NK-92 treated with Interleukin-12 subunit alpha and Interleukin-12 subunit beta, amount 100 ng/mL, for 24 hours (cell line): ENCODE measurements at places on chromosomes 11 and 22.

- no peak for DNase-seq
Observed at GRCh38 chr22:24108073-24108472, 73.2 kb upstream of the SUSD2 start.

- DNase-seq = no peak
Observed at GRCh38 chr11:105211806-105212554, 72.4 kb upstream of the CARD18 start.

DNA sequence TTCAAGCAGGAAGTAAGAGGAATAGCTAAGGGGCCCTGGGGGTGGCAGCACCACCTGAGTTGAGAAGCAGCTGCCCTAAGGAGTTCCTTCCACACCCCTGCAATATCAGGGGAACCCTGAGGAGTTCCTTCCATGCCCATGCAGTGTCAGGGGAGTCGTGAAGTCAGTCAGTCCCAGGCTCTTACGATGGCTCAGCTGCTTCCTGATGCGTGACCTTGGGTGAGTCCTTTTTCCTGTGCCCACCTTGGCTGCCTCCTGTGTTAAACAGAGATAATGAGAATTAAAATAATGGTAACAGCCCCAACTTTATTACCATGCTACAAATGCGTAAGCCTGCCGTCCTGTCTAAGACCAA is 181.1 kb downstream of the MIAT start:
- DNase-seq = no peak

- DNase-seq = no peak
Observed at GRCh38 chr11:114243461-114244372, 52.5 kb upstream of the NNMT start.

- no peak for DNase-seq
Observed at GRCh38 chr11:128709402-128709801, 15.5 kb downstream of the FLI1 start.

DNA sequence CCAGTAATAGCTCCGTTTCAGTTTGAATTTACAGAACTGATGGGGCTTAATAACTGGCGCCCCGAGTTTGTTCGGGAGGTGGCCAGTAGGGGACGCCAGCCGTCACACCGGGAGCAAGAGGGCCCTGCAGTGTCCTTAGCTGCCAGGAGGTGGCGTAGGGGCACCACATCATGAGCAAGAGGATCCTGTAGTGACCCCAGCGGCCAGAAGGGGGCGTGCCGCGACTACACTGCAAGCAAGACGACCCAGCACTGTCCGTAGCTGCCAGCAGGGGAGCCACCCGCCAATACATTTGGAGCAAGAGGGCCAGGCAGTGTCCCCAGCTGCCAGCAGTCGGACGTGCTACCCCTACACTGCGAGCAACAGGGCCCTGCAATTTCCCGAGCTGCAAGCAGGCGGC is 663.7 kb upstream of the B3GAT1 start:
- no peak for DNase-seq

GRCh38 chr11:93054279-93054678 is 84.8 kb downstream of the MTNR1B start:
- DNase-seq = no peak

- DNase-seq = no peak
Observed at GRCh38 chr11:116342148-116342547, 430.6 kb downstream of the BUD13 start.

- DNase-seq = no peak
Observed at GRCh38 chr22:26585104-26585790, 4.7 kb downstream of the TPST2 start.

DNA sequence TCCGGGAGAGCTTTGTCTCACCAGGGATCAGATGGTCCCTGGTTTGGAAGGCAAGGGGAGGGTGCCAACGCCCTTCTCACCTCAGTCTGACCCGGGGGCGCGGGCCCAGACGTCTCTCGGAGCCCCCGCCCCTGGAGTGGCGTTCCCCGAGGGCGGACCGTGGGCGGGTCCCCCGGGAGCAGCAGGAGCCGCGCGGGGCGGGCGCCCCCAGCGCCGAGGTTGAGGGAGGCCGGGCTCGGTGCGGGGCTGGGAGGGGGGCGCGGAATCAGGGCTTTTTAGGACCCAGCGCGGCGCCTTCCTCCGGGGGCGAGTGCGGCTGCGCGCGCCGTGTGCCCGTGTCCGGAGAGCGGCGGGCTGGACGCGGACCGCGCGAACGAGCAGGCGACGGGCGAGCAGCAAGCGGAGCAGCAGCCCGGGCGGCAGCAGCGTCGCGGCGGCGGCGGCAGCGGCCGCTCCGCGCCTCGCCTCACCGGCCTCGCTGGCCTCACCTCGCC is at the start of gene KCNC1:
TSS of gene KCNC1 (plus strand) at position 364 of the 494 bp plus-strand sequence. CDS start 1,222 bp downstream, outside the sequence.
- DNase-seq = no peak

DNA sequence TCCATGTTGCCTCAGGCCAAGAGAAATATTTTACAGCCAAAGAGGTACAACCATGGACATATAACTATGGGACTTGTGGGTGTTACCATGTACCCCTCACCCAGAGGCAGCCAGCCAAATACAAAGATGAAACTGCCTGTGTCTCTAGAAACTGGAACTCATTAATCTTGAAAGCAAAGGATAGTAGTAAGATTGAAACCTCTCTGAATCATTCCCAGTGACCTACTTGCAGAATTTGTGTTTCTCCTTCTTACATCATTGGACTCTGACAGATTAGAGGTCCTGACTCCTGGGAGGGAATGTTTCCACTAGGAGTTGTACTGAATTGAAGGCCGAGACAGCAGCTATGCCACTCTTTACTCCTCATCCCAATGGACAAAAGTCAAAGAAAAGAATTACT is 257.4 kb upstream of the UBASH3B start:
- no peak for DNase-seq

- DNase-seq = no peak
Observed at GRCh38 chr22:46780453-46780852, 18.0 kb downstream of the TBC1D22A start.

- no peak for DNase-seq
Observed at GRCh38 chr11:4105916-4106315, 11.3 kb downstream of the RRM1 start.

- no peak for DNase-seq
Observed at GRCh38 chr11:110162216-110162615, 69.0 kb downstream of the ZC3H12C start.

GRCh38 chr22:23274146-23274526 is 93.8 kb downstream of the BCR start:
- DNase-seq = no peak

DNA sequence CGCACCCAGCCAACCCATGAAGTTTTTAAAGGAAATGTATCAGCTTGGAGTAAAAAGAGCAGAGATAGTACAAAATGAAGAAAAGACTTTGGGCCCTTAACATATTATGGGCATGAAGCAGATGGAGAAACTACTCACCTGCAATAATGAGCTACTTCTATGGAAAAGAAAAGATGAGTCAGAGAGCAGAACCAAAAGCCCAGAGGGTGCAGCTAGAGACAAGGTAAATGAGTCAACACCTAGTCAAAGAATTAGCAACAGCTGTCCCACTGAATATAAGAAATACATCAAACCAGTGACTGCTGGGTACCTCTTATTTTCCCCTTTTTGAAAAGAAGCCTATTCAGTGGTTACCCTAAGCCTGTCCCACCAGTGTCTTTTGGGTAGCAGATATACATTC is 61.8 kb downstream of the RPL27A start:
- no peak for DNase-seq

DNA sequence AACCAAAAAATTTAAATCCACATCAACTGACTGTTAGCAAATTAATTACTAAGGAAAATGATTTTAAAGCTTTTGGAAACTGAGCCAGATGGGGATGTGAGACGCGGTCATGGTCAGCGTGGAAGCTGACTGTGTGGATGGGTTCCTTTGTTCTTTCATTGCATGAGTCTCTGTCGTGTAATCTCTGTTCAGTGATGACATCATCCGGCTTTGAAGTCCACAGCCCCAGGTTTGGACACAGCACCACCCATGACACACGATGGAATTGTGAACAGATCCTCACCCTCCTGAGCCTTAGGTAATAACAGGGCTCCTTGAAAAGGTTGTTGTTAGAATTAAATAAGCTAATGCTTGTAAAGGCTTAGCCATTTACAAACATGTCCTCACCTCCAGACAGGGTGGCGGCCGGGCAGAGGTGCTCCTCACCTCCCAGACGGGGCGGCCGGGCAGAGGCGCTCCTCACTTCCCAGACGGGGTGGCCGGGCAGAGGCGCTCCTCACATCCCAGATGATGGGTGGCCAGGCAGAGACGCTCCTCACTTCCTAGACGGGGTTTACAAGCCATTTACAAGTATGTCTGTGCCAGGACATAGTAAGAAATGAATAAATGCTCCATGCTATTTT is 677.3 kb downstream of the TBC1D22A start:
- no peak for DNase-seq

DNA sequence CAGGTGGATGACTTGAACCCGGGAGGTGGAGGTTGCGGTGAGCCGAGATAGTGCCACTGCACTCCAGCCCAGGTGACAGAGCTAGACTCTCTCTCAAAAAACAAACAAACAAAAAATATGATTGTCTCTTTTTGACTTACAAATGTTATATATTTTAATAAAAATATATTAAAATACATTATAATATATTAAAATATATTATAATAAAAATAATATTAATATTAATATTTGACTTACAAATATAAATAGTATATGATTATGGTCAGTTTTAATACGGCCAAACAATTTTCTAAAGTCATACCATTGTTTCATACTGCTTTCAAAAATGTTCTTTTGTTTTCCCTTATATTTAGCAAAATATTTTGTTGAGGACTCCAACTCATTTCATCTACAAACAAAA is 27.2 kb upstream of the DDX6 start:
- DNase-seq = no peak

GRCh38 chr22:47407461-47408025 is 645.1 kb downstream of the TBC1D22A start:
- DNase-seq = no peak

- DNase-seq = no peak
Observed at GRCh38 chr11:129328756-129329155, 46.9 kb upstream of the BARX2 start.

DNA sequence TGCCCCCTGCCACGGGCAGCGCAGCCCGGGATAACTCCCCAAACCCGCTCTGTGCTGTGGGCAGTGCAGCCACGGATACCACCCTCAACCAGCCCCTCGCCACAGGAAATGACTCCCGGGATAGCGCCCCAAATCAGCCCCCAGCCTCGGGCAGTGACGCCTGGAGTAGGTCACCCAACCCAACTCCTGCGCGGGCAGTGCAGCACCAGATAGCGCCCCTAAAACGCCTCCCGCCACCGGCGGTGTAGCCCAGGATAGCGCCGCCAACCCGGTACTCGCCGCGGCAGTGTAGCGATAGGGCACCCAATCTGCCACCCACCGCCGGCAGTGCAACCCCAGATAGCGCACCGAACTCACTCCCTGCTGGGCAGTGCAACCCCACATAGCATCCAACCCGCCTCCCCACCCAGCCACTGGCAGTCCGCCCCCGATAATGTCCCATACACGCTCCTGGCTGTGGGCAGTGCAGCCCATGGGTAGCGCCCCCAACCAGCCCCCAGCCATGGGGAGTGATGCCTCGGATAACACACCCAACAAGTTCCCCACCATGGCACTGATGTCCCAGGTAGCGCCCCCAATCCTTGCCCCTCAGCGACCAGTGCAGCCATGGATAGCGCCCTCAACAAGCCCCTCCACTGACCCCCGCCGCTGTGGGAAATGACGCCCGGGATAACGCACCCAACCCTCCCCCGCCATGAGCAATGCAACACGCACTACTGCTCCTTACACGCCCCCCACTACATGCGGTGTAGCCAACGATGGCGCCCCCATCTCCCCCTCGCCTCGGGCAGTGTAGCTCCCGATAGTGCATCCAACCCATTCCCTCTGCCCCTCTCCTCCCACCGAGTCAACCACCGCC is 1.5 kb downstream of the RFPL2 start:
- DNase-seq = no peak

GRCh38 chr22:30781271-30781875 is 86.7 kb downstream of the OSBP2 start:
- DNase-seq = no peak

GRCh38 chr11:36508743-36509142 is 1.3 kb downstream of the TRAF6 start:
- DNase-seq = no peak

DNA sequence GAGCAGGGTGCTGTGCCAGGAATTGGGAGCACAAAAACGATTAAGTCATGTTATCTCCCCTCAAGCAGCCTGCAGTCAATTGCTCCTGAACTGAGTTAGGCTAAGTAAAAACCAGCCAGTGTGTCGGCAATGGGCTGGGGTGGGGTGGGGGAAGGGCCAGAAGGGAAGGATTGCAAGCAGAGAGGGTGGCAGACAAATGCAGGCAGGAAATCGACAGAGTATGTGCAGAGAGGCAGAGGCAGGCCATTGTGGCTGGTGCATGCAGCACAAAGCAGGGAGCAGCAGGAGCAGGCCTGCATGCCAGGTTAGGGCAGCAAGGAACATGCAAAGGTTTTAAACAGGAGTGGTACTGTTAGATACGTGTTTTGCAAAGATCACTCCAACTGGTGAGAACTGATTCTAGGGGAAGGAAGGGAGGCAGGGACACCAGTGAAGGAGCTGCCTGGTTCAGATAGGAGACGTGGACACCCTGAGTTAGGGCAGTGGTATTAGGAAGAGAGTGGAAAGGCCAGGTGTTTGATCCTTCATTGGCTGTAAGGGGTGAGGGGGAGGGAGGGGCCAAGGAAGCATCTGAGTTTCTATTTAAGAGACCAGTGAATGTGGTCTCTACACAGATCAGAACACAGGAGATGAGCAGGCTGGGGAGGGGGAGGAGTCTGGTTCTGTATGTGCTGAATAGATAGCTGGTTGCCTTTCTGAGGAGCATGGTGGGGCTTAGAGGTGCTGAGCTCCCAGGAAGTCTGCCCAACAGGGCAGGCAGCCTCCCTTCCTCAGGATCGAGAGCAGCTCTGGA is 70.8 kb upstream of the PHOX2A start:
- DNase-seq = no peak

DNA sequence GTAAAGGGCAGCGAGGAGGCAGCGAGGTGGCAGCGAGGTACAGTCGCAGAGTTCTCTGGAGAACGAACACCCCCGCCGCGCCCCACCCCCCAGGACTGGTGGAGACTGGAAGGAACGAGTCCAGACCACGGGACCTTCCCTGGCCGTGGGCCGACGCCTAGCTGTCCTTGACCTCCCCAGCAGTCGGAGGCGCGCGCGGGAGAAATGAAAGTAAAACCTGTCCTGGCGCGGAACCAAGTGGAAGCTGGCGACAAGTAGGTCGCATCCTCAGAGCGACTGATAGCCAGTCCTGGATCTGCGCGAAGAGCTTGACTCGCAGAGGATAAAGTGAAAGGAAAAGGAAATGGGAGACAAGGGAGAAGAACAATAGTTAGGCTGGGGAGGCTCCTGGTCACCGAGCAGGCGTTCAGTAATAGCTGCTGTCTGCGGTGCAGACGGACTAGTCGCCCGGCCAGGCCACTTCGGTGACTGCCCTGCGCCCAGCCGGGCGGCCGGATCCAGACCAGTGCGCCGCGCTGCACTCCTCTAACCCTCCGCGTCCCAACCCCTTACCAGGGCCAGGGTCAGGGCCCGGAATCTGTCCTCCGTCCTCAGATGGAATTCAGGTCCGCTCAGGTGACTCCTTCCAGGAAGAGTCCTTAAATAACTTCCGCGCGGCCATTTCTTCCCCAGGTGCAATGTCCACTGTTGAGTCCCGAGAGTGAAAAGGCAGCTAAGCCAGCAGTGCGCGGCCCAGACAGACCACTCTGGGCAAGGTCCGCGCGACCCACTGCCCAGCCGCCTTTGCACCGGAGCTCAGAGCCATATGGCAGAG is 1.9 kb upstream of the ADM start:
- no peak for DNase-seq

GRCh38 chr11:3616721-3617460 is 24.9 kb downstream of the ART5 start:
- no peak for DNase-seq
